ENCODE measurements at places on chromosomes 3 and 15.

DNA sequence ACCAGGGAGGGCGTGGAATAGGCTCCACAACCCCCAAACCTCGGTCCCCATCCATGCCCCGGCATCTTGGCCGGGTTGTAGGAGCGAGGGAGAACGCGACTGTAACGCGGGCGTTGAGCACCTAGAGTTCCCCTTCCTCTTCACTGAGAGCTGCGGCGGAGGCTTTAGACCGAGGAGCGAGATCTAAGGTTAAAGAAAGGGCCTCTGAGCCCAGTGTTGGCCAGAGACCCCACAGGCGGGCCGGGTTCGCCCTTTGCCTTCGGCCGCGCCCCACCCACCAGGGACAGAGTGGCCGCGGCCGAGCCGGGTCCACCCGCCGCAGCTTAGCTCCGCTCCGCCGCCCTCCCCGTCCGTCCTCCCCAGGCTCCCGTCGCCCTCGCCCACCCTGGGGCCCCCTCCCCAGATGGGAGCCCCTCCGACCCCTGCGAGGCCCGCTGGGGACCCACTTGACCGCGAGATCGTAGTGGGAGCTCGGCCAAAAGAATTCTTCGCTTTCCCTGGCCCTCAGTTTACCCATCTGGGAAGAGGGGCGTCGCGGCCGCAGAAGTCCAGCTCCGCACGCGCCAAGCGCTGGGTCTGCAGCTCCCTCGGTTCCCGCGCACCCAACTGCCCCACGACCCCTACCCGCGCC lies 425 bp downstream of the ANPEP start:
- no peak for DNase-seq

- DNase-seq: no peak
Measured at GRCh38 chr3:66198437-66199088, 22.2 kb upstream of the SLC25A26 start.

GRCh38 chr3:128727485-128727884 lies 1.5 kb downstream of the RAB7A start:
- no peak for DNase-seq

- DNase-seq: no peak
Measured at GRCh38 chr3:69087030-69087791, 2.5 kb downstream of the ARL6IP5 start.

DNA sequence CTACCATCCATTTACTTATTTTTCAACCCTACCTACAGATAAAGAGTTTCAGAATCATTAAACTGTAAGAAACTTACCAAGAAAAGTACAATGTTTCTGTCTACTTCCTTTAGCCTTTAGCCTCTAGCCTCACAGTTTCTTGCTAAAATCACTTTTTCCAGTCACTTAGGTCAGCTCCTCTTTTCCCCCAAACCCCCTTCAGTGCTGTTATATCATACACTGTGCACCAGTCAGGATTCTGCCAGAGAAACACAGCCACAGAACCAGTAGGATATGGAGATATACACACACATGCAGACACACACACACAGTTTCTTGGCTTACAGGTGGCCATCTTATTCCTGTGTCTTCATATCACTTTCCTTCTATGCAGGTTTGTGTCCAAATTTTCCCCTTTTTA lies 139.9 kb upstream of the LIPC start:
- no peak for DNase-seq

DNA sequence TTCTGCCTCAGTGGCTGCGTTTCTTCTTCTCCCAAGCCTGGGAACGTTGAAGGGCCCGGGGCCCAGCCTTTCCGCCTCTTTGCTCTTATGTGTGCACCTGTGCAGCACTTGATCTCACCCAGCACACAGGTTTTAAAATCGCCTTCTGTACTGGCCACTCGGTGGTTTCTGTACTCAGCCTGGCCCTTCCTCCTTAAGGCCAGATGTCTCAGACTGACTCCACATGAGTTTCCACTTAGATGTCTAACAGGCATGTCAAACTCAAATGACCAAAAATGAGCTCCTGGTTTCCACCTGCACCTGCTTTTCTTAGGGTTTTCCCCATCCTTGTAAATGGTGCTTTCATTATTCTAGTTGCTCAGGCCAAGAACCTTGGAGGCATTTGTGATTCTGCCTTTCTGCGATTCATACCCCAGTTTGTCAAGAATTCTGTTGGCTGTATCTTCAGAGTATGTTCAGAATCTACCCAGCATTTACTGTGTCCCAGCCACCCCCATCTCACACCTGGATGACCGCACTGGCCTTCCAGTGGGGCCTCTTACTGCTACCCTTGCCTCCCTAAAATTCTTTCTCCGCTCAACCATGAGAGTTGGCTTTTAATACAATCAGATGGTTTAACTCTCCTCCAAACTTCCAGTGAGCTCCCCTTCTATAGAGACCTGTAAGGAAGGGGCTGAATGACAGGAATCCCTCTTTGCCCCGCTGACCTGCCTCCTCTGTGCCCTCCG lies 2.2 kb upstream of the TRAK1 start:
- no peak for DNase-seq

DNA sequence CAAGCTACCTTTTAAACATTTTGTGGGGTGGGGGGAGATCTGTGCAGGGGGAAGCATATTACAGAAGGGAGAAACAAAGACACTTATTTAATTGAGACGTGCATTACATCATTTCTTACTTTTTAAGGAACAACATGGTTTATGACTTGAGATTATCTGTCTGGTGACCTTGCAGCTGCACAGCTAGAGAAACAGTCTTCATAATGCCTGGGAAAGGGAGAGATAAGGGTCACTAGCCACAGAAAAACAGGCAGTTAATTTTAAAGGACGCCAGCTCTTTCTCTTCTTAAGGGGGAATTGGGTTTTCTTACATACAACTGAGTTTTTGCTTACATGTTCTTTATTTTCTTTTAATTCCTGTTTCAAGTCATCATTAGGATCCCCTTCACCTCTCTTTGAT lies 147.9 kb downstream of the SST start:
- DNase-seq: no peak

DNA sequence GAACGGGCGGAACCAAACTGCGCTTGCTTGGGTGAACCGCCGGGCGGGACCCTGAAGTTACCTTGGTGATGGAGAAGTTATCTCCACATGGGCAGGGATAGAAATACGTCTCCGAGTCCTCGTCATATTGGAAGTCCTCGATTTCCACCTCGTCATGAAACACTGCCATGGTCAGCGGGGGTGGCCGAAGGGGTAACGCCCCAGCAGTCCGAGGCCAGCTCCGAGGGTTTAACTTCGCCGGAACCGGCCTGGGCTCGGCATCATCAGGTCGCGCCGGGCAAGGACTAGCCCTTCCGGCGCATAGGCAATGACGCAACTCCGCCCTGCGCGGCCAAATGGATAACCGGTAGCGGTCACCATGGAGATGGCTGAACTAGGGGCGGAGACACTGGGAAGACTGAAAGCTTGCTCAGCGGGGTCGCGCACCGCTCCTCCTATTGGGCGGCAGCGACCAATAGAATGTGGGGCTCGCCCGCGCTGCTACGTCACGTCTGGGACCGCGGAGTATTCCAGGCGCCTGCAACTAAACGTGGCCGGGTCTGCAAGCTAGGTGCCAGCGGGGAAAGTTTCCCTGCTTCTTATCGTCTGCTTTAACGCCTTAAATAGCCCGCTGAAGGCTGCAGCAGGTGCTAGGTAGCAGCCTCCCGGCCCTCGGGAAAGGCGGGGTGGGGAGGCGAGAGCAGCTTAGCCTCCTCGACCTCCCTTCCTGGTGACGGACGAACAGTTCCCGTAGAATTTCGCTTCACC lies at the start of the genes DPH3 and OXNAD1:
DPH3 (minus strand) TSS at position 236 of the 747 bp plus-strand sequence; CDS start at position 169, 67 bp downstream.
OXNAD1 (plus strand) TSS at position 505 of the 747 bp plus-strand sequence. CDS start 5,741 bp downstream, outside the sequence.
- peak; percentile 100 for DNase-seq

DNA sequence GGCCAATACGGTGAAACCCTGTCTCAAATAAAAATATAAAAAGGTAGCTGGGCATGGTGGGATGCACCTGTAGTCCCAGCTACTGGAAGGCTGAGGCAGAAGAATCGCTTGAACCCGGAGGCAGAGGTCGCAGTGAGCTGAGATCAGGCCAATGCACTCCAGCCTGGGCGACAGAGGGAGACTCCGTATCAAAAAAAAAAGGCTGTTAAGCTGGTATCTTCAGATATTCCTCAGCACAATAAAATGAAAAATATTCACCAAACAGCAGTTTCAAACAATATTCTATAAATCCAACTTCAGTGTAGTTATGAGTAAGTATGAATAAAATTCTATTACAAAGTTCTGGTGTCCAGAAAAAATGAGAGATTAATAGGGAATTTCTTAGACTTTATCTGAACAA lies 14.2 kb downstream of the DENND4A start:
- no peak for DNase-seq

- DNase-seq: no peak
Measured at GRCh38 chr15:98804057-98804380, 155.7 kb downstream of the IGF1R start.

DNA sequence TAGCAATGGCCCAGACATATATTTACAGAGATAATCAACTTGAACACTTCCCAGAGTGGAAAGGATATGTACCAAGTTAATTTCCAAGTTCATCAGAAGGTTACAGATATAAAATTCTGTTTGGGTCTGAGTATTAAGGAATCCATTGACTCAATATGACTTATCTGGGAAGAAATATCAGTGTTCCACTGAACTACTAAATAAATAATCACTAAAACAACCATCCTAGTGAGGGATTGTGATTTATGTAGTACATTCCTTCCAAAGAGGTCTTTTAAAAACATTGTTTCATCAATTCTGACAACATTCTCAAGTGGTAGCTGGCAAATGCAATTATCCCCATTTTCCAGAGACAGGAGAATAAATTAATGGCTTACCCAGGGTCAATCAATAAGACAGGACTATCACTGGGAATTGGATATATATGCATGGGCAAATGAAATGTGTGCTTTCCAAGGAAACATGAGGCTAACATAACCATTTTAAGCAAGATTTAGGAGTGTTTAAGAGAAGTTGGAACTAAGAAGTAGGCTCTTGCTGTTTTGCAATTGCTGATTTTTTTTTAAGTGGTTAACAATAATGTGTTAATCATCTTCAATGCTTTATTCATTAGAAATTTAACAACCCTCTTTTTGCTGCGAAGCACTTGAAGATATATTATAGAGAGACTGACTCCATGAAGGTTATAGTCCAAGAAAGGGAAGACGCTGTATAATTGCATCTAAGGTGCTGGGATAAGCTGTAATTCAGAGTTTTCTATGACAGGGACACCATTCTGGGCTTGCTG lies 37.9 kb downstream of the SLC9A9 start:
- no peak for DNase-seq
